Peyer's patch (tissue), 4 donors: ENCODE measurements at places on chromosomes 6 and 20. TPM values are rescaled to one million over a fixed set of nuclear protein-coding genes. Genes with fewer than 3 reads are reported as not detected.

- no peak overlapping the region for H3K4me3 ChIP-seq
- H3K4me1 ChIP-seq: no peaks in the 10 kb centered on the region
- H3K27me3 ChIP-seq: no peaks in the 10 kb centered on the region
- no peak overlapping the region for H3K27ac ChIP-seq
- no peaks in the 10 kb centered on the region for H3K36me3 ChIP-seq
- DNase-seq: no peak
Observed at GRCh38 chr20:60752741-60753420, 499.2 kb upstream of the CDH4 start.

- no peak overlapping the region for H3K27ac ChIP-seq
- no peaks in the 10 kb centered on the region for H3K27me3 ChIP-seq
Observed at GRCh38 chr20:7601431-7601830, 338.8 kb downstream of the HAO1 start.

GRCh38 chr20:54122189-54122588 lies 51.6 kb downstream of the CYP24A1 start:
- H3K27ac ChIP-seq: no peak overlapping the region
- H3K4me3 ChIP-seq: no peak overlapping the region
- H3K27me3 ChIP-seq: no peaks in the 10 kb centered on the region
- DNase-seq: no peak
- no peaks in the 10 kb centered on the region for H3K36me3 ChIP-seq
- no peaks in the 10 kb centered on the region for H3K4me1 ChIP-seq

- no peaks in the 10 kb centered on the region for H3K27me3 ChIP-seq
- H3K4me3 ChIP-seq: no peak overlapping the region
- H3K36me3 ChIP-seq: no peaks in the 10 kb centered on the region
- no peak for DNase-seq
Observed at GRCh38 chr6:1509241-1509640, 100.5 kb upstream of the FOXC1 start.

Gene HLA-DPB1
- 15.4 TPM for total RNA-seq
